ENCODE measurements at places on chromosomes 7 and 10.
A peak's percentile ranks its signal among the peaks of the same experiment; 100 is the strongest.

GRCh38 chr7:137169282-137169698 lies 174.2 kb downstream of the PTN start:
- 0 out of 2 replicates have a peak overlapping the region, but pooled peaks have one; percentile 29 for H3K27ac ChIP-seq
- H3K36me3 ChIP-seq: no peaks in the 10 kb centered on the region
- peak; percentile 77 for DNase-seq
- H3K4me3 ChIP-seq: no peak overlapping the region
- H3K4me1 ChIP-seq: peaks cover 11% of the 10 kb centered on the region

DNA sequence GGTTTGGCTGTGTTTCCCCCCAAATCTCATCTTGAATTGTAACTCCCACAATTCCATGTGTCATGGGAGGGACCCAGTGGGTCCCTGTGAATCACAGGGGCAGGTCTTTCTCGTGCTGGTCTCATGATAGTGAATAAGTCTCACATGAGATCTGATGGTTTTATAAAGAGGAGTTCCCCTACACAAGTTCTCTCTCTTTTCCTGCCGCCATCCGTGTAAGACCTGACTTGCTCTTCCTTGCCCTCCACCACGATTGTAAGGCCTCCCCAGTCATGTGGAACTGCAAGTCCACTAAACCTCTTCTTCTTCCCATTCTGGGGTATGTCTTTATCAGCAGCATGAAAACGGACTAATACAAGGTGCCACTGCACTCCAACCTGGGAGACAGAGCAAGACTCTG lies 329.2 kb downstream of the TNS3 start:
- no peak overlapping the region for H3K27ac ChIP-seq
- H3K27me3 ChIP-seq: peaks cover 29% of the 10 kb centered on the region
- H3K4me3 ChIP-seq: no peak overlapping the region
- H3K36me3 ChIP-seq: peaks cover 6% of the 10 kb centered on the region

DNA sequence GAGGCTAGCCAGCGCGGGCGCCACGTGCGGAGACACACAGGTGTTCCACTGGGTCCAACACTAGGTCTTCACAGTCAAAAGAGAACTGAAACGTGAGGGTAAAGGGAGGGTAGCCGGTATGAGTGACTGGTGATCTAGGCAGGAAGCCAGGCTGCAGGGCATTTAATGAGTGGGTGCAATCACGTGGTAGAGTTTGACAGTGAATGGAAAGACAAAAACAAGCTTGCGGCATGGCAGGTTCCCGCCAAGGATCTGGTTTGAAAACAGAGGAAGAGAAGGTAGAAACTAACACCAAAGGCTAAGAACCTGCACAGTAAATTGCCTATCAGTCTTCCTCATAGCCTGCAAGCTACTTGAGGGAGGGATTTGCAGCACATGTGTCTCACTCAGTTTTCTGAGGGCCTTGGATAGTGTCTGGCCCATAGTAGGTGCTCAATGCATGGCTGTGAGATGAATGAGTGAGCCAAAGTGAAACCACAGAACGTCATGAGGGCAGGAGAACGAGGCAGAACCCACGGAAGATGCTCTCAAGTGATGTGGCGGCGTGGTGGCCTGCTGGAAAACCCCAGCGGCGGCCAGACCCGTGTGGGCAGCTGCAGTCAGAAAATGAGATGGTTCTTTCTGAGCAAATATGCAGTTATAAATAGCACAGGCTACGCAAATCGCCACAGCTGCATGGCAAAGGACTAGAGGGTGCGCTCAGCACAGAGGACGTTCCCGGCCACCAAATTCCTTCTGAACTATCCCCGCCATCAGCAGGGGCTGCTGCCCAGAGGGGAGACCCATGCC lies 183.6 kb upstream of the NFE2L3 start:
- peaks cover 10% of the 10 kb centered on the region for H3K4me1 ChIP-seq
- no peak for DNase-seq
- peaks cover 3% of the 10 kb centered on the region for H3K27me3 ChIP-seq
- no peak overlapping the region for H3K27ac ChIP-seq
- H3K4me3 ChIP-seq: no peak overlapping the region

DNA sequence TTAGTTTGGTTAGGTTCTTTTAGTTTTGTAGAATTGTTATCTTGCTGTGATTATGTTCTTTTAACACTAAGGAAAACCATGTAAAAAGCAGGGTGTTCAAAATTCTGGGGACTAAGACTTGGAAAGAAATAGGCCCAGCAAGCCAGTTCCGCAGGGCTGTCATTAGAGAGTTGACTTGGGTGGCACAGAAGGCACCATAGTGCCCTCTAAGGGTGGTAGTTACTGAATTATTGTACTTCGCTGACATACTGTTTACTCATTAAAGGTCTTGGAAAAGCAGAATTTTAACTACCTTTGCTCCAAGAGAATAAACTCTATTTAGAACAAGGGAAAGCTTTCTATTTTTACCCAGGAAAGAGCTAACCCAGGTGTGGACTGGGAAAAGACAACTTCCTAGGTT lies 86.5 kb downstream of the OTUD1 start:
- no peaks in the 10 kb centered on the region for H3K36me3 ChIP-seq
- H3K27ac ChIP-seq: no peak overlapping the region
- H3K4me1 ChIP-seq: no peaks in the 10 kb centered on the region
- H3K27me3 ChIP-seq: no peaks in the 10 kb centered on the region
- no peak for DNase-seq

GRCh38 chr10:132667342-132668047 lies 118.5 kb downstream of the NKX6-2 start:
- H3K27ac ChIP-seq: no peak overlapping the region
- DNase-seq: no peak
- H3K36me3 ChIP-seq: 0 out of 2 replicates have a peak, but pooled peaks cover 2% of the 10 kb centered on the region

DNA sequence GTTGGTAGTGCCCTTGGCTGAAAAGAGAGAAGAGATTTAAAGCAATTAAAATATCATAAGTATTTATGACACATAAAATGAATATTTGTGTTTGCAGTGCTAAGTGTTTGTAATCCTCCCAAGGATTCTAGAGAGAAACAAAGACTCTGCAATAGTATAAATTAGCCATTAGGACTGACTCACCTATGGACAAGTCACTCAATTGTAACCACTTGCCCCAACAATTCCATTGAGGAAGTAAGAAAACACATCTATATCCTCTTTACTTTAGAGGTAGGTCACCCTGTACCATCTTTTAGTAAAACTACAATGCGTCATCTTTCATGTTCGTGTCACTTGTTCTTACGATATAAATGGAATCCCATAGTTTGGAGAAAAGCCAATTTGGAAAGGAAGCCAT lies 85.7 kb upstream of the INHBA start:
- DNase-seq: no peak
- H3K27me3 ChIP-seq: no peaks in the 10 kb centered on the region
- H3K36me3 ChIP-seq: no peaks in the 10 kb centered on the region

- DNase-seq: no peak
- H3K4me1 ChIP-seq: no peaks in the 10 kb centered on the region
- no peak overlapping the region for H3K27ac ChIP-seq
- no peaks in the 10 kb centered on the region for H3K36me3 ChIP-seq
- H3K27me3 ChIP-seq: peaks cover 3% of the 10 kb centered on the region
These were observed 1.6 kb upstream of the TEX36 start for GRCh38 chr10:125684581-125684980.

GRCh38 chr10:106815427-106816043 lies 349.0 kb downstream of the SORCS1 start:
- no peaks in the 10 kb centered on the region for H3K36me3 ChIP-seq
- no peak overlapping the region for H3K4me3 ChIP-seq
- peaks cover 7% of the 10 kb centered on the region for H3K4me1 ChIP-seq
- H3K27me3 ChIP-seq: no peaks in the 10 kb centered on the region

DNA sequence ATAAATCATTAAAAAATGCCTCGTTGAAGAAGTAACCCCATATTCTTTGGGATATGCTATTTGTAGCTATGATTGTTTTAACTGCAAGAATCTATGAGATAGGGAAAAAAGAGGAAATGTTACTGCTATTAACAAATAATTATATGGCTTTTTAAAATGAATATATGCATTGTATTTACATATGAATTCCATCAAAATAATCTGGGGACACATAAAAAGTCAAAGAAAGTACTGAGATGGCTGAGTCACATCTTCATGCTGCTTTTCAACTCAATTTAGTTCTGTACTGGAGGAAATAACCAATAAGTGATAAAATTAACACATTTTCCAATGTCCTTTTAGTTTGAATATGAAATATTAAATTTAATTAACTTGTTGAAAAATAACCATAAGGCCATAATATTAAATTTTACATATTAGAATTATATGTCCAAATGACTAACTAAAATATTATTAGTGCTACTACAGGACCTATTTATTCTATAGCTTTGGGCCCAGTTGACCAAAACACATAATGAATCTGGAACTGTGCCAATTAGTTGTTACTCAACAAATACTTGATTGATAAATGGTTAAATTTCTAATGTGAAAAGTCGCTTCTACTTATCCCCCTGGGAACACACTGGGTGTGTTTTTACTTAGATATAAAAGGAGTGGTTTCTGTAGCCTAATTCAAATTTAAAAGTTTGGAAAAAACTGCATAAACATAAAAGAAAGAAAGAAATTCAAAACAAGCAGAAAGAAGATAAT lies 214.6 kb upstream of the PFKP start:
- peaks cover 19% of the 10 kb centered on the region for H3K4me1 ChIP-seq
- no peaks in the 10 kb centered on the region for H3K36me3 ChIP-seq
- H3K27me3 ChIP-seq: no peaks in the 10 kb centered on the region
- no peak overlapping the region for H3K4me3 ChIP-seq
- no peak overlapping the region for H3K27ac ChIP-seq

DNA sequence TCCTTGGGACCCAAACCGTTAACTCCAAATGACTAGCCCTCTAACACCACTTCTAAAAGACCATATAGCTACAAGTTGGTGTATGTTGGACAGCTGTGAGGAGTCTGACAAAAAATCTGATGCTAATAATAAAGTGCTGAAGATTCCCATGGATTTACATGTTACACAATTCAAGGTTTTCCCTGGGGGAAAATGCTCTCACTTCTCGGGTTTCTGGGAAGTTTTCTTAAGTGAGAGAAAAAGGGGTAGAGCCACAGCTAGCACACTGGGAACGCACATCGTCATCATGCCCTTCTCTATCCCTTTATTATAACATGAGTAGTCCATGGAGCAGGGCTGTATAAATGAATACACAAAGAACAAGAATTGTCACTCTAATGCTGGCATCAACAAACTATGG lies 162.1 kb downstream of the CHCHD3 start:
- H3K4me1 ChIP-seq: no peaks in the 10 kb centered on the region
- no peaks in the 10 kb centered on the region for H3K27me3 ChIP-seq
- H3K36me3 ChIP-seq: no peaks in the 10 kb centered on the region
- DNase-seq: no peak
- no peak overlapping the region for H3K27ac ChIP-seq
- no peak overlapping the region for H3K4me3 ChIP-seq

- H3K36me3 ChIP-seq: peaks cover 21% of the 10 kb centered on the region
- no peak overlapping the region for H3K4me3 ChIP-seq
- no peak for DNase-seq
- no peaks in the 10 kb centered on the region for H3K27me3 ChIP-seq
- peak overlapping the region; percentile 36 for H3K27ac ChIP-seq
These were observed 7.0 kb downstream of the KNDC1 start for GRCh38 chr10:133166828-133167692.

DNA sequence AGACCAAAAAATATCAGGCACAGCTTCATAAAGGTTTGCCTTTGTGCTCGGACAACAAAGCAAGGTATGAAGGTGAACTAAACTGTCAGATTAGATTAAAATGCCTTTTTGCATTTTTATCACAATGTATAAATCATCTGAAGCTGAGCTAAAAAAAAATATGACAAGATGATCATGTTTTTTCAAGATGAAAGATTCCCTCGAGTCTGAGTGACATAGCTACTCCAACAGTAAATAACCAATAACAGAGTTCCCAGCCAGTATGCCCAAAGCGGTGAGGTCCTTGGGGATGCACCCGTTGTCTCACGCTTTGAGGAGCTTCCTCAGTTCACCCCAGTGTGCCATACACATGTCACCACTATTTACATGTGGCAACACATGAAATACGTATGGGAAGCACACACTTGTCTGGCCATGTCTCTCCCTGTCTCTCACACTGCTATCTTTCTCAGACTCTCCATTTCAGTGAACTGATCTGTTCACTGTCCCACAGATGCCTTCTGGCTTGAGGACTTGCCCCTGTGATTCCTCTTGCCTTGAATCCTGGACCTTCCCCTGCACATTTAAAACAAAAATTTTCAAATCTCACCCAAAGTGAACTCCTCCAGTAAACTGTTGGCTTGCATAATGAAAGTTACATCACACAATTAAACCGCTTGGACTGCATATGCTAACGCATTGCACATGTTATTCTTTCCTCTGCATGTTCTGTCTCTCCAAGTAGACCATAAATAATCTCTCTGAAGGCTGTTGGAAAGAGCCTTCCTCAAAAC lies 2.6 kb upstream of the PIK3CG start:
- no peaks in the 10 kb centered on the region for H3K27me3 ChIP-seq
- no peak overlapping the region for H3K4me3 ChIP-seq
- no peak for DNase-seq
- H3K36me3 ChIP-seq: no peaks in the 10 kb centered on the region

DNA sequence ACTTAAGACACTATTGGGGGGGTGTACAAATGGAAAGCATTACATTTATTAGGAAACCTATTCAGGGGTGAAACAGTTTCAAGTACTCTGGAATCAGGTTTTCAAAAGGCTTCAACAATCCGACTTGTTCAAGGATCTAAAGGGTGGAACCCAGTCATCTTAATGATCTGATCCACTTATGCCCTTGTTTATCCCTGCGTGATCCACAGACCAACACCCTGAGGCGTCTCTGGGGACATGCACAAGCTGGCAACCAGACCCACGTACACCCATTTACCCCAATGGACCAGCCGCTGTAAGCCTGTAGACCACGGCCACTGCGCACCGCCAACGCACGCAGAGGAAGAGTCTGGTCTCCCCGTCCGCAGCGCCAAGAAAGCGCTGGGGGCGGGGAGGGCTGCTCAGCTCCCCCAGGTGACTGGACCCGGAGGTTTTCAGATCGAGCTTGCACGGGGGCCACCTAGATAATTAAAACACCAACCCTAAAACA lies 13.4 kb downstream of the HNRNPF start:
- H3K4me1 ChIP-seq: peaks cover 58% of the 10 kb centered on the region
- peak overlapping the region; percentile 88 for H3K4me3 ChIP-seq
- H3K27me3 ChIP-seq: no peaks in the 10 kb centered on the region
- H3K27ac ChIP-seq: peak overlapping the region; percentile 93

DNA sequence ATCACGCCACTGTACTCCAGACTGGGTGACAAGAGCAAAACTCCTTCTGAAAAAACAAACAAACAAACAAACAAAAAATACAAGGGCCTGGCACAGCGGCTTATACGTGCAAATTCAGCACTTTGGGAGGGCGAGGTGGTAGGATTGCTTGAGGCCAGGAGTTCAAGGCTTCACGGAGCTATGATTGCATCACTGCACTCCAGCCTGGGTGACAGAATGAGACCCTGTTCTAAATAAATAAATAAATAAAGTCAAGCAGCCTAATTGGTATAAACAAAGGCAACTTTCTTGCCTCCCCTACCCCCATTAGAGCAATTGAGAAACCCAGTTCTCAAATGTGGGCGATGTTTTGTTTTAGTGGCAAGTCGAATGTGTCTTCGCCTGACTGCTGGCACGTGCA lies 26.3 kb upstream of the KPNA7 start:
- H3K4me3 ChIP-seq: no peak overlapping the region
- H3K27ac ChIP-seq: no peak overlapping the region
- no peaks in the 10 kb centered on the region for H3K4me1 ChIP-seq
- no peak for DNase-seq

Measured in WTC11 (cell line).